Transverse colon (tissue), 4 donors: ENCODE measurements at places on chromosomes 6 and 20. TPM values are rescaled to one million over a fixed set of nuclear protein-coding genes. Genes with fewer than 3 reads are reported as not detected.

GRCh38 chr6:85353012-85353411, 96.9 kb upstream of the NT5E start:
- H3K36me3 ChIP-seq: no peaks in the 10 kb centered on the region
- no peak overlapping the region for H3K4me3 ChIP-seq
- DNase-seq: no peak
- no peak overlapping the region for H3K27ac ChIP-seq

Gene GTF2H4
- total RNA-seq: 44.5 TPM

GRCh38 chr6:72748759-72749158, 126.9 kb downstream of the KCNQ5 start:
- H3K4me1 ChIP-seq: no peaks in the 10 kb centered on the region
- no peak overlapping the region for H3K4me3 ChIP-seq
- H3K27me3 ChIP-seq: no peaks in the 10 kb centered on the region

- H3K36me3 ChIP-seq: no peaks in the 10 kb centered on the region
- H3K4me1 ChIP-seq: no peaks in the 10 kb centered on the region
- H3K4me3 ChIP-seq: no peak overlapping the region
Observed at GRCh38 chr20:57231951-57232428, 34.5 kb downstream of the BMP7 start.

Gene PTCHD4
- total RNA-seq: 0.16 TPM

GRCh38 chr6:164887660-164888059, 421.7 kb downstream of the C6orf118 start:
- H3K27ac ChIP-seq: no peak overlapping the region
- no peaks in the 10 kb centered on the region for H3K4me1 ChIP-seq
- no peaks in the 10 kb centered on the region for H3K36me3 ChIP-seq

- no peaks in the 10 kb centered on the region for H3K4me1 ChIP-seq
- no peak overlapping the region for H3K27ac ChIP-seq
- DNase-seq: no peak
- H3K36me3 ChIP-seq: no peaks in the 10 kb centered on the region
Observed at GRCh38 chr20:51828762-51829161, 26.4 kb upstream of the SALL4 start.
